ENCODE measurements at places on chromosomes 1 and 21.

DNA sequence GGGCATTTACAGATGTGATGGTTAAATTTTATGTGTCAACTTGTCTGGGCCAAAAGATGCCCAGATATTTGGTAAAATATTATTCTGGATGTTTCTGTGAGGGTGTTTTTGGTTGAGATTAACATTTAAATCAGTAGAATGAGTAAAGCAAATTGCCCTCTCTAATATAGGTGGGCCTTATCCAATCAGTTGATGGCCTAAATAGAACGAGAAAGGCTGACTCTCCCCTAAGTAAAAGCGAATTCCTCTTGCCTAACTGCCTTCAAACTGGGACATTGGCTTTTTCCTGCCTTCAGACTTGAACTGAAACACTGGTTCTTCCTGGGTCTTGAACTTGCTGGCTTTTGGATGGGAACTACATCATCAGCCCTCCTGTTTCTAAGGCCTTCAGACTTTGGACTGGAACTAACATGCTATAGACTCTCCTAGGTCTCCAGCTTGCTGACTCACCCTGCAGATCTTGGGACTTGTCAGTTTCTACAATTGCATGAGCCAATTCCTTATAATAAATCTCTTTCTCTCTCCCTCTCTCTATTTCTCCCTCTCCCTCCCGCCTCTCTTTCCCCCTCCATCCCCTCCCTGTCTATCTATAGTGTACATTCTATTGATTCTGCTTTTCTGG lies 10.2 kb upstream of the NAV1 start:
- no peak for DNase-seq

DNA sequence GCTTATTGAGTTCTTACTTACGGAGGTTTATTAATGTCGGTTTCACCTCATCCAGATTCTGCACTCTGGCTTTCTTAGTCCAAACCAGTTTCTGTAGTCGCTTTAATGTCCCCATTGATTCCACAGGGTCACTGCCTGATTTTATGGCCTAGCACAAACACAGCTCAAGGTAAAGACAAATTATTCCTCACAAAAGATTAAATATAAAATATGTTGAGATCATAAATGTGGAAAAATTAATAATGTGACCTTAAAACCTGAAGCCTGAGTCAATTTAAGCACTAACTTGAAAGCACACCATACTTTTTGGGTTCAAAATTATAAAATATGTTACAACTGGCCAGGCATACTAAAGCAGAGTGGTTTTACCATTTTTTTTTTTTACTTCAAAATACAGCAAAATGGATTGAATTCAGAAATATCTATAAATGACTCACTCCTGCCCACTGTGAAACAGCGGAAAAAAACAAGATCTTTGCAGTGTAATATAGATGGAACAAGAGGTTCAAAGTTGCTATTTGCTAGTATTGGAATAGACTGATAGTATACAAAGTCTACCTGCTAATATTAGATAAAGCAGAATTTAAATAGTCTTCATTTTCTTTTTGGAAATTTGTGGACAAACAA lies 37.6 kb upstream of the SAMSN1 start:
- no peak for DNase-seq

DNA sequence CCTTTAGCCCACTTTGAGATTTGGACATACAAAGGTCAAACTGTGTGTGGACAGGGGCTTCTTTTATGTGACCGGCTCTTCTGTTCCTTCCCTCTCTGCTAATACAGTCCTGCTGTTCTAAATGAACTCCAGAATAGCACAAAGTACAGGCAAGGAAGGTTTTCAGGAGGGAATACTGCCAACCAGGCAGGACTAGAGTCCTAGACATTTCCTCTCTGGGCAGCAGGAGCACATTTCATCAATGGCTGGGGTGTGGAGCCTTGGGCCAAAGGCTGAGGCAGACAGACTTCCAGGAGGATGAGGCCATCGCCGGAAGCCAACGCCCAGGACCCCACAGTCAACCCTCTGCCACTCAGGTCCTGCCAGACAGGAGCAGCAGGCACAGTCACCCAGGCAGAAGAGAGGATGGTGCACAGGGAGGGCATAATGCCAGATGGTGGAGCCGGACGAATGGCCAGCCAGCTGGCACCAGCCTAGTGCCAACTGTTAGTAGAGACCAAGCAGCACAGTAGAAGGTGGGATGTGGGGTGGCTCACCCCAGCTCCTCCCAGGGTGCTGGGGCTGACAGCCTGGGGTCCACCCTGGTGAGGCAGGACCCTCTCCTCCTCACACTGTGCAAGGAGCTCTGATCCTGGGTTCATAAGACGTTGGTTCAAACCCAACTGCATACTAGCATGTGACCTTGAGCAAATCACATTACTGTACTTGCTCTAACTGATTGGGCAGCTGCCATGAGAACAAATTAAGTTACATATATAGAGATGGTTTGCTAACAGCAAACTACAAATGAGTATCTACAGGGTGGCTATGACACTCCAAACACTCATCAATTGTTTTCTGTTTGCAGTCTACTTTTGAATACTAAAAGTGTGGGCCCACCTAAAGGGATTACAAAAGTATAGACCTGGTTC lies 410.7 kb downstream of the SIPA1L2 start:
- no peak for DNase-seq

DNA sequence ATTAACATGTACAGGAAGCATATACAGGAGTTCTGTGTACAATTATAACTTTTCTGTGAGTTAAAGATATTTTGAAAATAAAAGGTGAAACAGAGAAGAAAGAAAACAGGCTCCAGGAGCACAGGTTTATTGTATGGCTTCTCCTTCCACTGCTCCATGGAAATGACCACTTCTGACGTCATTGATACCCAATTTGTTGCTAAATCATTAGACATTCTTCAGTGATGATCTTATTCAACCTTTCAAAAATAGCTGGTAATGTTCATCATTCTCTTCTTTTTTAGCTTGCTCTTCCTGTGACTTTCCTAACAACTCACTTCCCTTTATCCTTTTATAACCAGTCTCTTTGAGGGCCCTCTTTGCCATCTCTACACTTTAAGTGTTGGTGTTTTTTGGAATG lies 77.8 kb downstream of the KCNK2 start:
- no peak for DNase-seq

- no peak for DNase-seq
Measured at GRCh38 chr1:181514298-181515290, 31.3 kb downstream of the CACNA1E start.

- no peak for DNase-seq
Measured at GRCh38 chr21:32753818-32754585, 17.6 kb downstream of the PAXBP1 start.

DNA sequence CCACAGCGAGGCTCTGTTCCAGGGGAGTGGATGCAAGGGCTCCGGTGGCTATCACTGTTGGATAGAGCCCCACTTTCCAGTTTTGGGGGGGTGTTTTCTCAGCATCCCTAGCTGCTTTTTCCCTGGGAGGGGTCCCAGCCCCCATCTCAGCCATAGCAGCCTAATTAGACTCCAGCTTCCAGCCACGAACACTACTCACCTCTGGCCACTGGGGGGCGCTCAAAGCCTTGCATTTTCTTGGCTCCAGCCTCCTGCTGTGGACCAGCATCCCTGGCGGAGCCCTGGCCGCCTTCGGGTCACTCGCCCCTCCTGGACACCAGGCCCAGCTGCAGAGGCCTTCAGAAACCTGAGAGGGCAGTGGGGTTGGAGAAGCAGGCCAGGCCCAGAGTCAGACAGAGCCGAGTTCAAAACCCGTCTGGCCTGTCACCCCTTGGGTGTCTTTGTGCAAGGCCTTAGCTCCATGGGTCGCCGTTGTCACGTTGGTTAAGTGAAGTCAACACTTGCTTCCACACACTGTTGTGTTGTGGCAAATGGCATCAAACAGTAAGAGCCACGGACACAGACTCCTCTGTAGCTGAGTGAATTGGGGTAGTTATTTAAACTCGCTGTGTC lies 93.5 kb upstream of the ACTL8 start:
- DNase-seq: no peak

DNA sequence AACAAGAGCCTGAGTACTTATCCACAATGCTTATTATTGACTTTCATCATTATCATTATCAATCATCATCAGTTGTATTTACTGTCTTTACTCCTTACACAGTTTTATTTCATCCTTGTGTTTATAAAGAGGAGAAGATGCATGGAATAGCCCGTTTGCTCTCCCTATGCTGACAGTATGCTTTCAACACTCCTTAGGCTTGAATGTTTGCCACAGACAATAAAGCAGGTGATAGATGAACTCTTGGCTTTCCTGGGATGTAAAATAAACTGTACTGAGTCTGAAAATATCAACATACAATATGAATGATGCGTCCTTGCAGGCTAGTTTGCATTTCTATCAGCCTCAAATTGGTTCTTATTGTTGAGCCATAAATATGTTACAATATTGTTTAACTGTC lies 891.8 kb upstream of the NCAM2 start:
- DNase-seq: no peak

DNA sequence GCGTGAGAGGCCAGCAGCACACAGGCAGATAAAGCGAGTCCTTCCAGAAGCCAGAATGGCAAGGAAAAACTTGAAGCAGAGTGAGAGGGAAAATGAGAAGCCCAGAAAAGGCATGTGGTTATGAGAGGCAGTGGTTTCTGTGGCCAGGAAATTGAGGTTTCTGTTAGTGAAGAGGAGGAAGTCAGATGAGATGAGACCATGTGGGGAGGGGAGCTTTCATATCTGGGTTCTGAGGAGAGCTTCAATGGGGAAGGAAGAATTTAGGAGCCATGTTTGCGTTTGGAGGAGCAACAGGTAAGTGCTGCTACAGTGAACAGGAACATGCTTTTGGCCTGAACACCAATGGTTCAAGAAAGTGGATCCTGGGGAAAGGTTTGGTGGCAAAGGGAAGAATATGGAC lies 6.1 kb upstream of the CD1A start:
- DNase-seq: no peak

DNA sequence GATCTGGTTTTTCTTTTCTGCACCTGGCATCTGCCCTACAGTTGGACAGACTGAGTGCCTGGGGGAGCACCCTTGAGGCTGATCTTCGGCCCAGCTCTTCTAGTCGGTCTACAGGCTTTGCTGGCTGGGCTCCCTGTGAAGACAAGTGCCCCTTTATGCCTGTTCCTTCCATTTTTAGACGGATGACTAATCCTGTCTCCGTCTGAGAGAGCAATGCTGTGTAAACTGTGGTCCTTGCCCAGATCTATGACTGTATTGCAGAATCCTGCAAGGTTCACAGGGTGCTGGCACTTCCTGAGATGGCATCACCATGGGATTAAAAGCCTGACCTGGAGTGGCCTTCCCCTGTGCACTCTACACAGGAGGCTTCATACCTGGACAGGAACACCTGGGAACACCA lies 47.6 kb upstream of the SAMD13 start:
- DNase-seq: no peak

GRCh38 chr21:30984889-30985288 lies 53.4 kb downstream of the KRTAP19-8 start:
- no peak for DNase-seq

DNA sequence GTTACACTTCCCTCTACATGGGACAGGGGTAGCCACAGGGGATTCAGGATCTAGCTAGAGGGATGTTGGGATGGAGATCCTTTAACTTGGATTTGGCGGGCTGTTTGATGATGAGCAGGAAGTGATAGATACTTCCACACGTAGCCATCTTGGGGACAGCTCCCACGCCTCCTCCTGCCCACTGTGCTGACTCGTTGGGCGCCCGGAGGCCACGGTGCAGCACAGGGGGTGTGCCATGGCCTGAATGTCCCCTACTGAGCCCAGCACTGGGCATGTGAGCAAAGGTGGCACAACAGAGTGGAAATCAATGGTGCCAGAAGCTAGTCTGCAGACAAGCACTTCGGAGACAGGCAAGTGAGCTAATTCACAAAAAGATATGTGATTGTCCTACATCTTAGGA lies 31.6 kb upstream of the CCSAP start:
- DNase-seq: no peak

- DNase-seq: peak; percentile 73
Measured at GRCh38 chr1:241531195-241532161, 700 bp upstream of the KMO start.
